HT-29 (cell line): ENCODE measurements at places on chromosomes 4 and X. TPM values are rescaled to one million over a fixed set of nuclear protein-coding genes. Genes with fewer than 3 reads are reported as not detected.

The F8 gene
- total RNA-seq = 0.03 and 0.41 TPM in 2 replicates

The ATP6AP1 gene
- 162 and 181 TPM in 2 replicates for total RNA-seq

The NMU gene
- total RNA-seq = 2.4 and 8.6 TPM in 2 replicates

The TMPRSS11B gene
- total RNA-seq = not detected in 2 replicates

GRCh38 chrX:11239230-11239629 is 54.0 kb upstream of the AMELX start:
- DNase-seq = peak; percentile 52

DNA sequence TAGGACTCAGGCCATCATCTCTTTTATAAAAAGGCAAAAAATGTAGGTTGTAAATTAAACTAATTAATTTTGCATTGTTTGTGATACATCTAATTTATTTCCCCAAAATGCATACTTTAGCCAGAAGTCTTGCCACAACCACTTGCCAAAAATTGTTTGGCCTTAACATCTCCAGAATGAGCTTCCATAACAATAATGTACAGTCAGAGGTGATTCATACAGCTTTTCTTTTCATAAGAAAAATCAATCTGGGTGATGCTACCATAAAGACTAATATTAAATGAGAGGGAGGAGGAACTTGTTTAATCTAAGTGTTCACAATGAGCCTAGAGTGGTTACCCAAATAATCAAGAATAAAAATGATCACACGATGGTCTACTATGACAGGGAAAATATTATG is 59.3 kb downstream of the AMMECR1 start:
- DNase-seq = no peak

GRCh38 chrX:130108647-130109428 is 1.5 kb downstream of the ELF4 start:
- peak; percentile 55 for DNase-seq

DNA sequence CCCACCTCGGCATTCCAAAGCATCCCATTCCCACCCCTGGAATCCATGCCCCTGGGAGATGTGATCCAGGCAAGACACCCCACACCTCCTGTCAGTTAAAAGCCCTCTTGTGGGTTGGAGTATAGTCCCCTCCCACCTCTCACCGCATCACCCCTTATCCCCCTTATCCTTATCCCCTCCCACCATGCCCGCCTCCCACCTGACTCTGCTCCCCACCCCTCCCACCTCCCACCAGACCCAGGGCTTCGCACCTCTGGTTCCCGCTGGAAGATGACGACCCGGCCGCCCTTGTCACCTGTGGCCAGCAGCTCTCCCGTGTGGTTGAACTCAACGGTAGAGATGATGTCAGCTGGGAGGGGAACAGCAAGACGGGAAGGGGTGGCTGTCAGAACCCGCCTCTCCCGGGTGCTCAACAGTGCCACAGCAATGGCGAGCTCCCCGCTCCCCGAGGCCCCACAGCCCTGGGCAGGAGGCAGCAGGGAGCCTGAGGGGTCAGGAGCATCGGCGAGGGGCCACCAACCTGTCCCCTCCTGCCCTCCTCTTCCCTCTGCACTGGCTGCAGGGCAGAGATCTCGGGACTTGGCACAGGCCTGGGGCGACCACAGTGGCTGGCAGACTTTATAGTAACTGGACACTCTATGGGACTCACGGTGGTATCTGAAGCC is 91.5 kb downstream of the PPP2R2C start:
- DNase-seq = no peak

GRCh38 chrX:131588995-131589394 is 45.1 kb downstream of the OR13H1 start:
- peak; percentile 58 for DNase-seq

- no peak for DNase-seq
These were observed 6.7 kb upstream of the LRBA start for GRCh38 chr4:151021637-151022334.

DNA sequence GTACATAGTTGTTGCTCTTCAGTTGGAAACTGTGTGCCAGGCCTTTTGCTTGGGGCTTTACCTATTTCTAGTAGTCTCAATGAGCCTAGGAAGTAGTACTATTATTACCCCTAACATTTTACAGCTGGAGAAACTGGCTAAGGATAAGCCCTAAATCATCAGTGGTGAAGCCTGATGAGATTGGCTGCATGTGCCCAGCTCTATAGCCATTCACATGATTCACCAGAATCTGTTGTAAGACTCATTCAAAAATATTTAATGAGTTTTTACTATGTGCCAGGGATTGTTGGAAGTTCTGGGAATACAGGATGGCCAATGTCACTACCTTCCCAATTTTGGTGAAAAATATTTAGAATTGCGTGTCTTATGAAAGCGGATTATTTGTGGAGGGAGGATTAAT is 2.8 kb downstream of the KIT start:
- DNase-seq = no peak

- DNase-seq = peak; percentile 78
These were observed 586 bp downstream of the BCAP31 start for GRCh38 chrX:153723351-153724251.

DNA sequence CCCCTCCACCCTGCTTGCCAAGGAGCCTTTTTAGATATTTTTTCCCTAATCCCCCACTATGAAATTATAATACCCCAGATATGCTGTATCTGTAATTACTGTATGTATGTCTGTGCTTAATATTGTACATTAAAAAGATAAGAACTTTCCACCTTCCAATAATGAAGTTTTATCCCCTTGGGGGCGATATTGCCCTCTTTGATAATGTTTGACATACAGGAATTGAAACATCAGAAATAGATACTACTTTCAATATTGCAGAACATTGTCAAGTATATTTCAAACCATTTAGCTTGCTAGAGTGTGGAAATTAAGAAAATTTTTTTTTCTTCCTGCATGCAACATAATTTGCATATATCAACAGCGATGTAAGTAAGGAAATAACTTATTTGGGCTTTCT is 58.9 kb downstream of the NAF1 start:
- DNase-seq = peak; percentile 31

- no peak for DNase-seq
These were observed 804.8 kb downstream of the ADGRL3 start for GRCh38 chr4:62004881-62005280.

DNA sequence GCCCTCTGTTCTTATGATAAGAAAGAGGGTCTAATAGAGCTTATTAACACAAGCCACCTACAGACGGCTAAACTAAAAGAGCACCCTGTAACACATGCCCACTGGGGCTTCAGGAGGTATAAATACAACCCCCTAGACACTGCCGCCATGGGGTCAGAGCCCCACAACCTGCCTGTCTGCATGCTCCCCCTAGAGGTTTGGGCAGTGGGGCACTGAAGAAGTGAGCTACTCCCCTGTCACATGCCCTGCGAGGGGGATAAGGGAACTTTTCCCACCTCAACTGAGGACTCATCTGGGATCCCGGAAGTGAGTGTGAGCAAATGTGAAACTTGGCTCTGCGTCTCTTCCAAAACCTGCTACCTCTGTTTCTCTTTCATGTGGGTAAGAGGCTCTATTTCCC is 334.5 kb downstream of the ADAM29 start:
- no peak for DNase-seq
